ENCODE measurements at places on chromosomes 4 and X.

GRCh38 chrX:32532262-32532661 is 679.1 kb downstream of the DMD start:
- no peak for DNase-seq

GRCh38 chr4:144185086-144185485 is 44.6 kb upstream of the GYPA start:
- DNase-seq = no peak

DNA sequence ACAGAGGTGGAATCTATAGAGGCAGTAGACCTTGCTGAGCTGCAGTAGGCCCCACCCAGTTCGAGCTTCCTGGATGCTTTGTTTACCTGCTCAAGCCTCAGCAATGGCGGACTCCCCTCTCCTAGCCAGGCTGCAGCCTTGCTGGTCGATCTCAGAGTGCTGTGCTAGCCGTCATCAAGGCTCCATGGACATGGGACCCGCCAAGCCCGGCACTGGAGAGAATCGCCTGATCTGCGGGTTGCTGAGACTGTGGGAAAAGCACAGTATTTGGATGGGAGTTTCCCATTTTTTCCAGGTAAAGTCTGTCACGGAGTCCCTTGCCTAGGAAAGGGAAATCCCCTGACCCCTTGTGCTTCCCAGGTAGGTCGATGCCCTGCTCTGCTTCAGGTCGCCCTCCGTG is 124.8 kb upstream of the KLF8 start:
- no peak for DNase-seq

- peak; percentile 7 for DNase-seq
These were observed 9.2 kb downstream of the VSIG4 start for GRCh38 chrX:66030505-66031317.

DNA sequence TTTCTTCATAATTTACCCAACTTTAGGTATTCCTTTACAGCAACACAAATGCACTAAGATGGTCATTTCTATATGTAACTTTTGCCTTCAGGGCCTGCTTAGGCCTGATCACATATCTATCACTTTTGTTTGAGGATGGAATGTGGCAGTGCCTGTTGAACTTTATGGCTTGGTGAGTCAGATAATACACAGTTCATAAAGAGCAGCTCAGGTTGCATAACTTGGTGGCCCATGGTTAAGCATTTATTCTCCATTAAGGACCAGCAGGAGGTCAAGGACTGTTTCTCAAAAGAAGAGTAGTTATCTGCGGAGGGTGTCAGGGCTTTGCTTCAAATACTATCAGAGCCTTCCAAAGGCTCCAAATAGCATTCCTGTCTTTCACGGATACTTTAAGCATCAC is 124.1 kb upstream of the PDHA2 start:
- DNase-seq = no peak

DNA sequence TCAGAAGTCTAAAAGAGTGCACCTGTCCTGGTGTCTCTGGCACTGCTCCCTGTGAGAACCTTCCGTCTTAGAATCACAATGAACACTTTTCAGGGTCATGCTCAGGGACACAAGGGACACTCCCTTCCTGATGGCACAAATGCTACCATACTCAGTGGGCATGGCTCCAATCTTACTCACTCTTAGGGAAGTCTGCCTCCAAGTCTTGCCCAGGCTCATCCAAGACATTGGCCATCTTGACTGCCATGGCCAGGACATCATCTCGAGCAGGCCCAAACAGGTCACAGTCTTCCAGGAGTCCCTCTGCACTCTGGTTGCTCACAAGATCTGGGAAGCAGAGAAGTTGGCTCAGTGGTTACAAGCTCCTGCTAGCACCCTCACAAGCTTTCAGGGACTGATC is 8.8 kb downstream of the ZMYM3 start:
- DNase-seq = no peak

GRCh38 chrX:111309083-111309482 is 38.8 kb upstream of the CAPN6 start:
- DNase-seq = no peak

- DNase-seq = no peak
These were observed 86.9 kb upstream of the NEIL3 start for GRCh38 chr4:177222781-177223180.

DNA sequence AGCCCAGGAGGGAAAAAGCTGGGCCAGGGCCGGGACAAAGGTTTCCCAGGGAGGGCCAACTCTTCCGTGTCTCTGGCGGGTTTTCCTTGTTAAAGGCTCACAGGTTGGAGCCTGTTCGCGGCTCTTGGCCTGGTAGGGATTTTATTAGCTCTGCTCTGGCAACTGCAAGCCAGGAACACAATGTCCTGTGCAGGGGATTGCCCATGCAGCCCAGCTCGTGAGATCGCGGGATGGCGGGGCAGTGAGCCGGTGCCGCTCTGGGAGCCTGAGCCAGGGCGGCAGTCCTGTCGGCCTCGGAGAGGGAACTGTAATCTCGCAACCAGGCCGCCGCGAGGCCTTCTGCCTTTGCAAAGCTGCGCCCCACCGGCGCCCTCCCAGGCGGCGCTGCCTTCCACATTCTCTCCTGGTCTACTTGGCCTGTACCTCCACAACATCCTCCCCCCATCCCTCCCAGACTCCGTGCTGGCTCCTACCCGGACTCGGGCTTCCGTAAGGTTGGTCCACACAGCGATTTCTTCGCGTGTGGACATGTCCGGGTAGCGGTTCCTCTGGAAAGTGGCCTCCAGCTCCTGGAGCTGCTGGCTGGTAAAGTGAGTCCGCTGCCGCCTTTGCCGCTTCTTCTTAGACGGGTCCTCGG is 2.1 kb downstream of the PITX2 start:
- DNase-seq = no peak

GRCh38 chrX:17167915-17168314 is 207.1 kb upstream of the NHS start:
- DNase-seq = no peak

GRCh38 chrX:2183193-2183725 is 317.5 kb downstream of the DHRSX start:
- no peak for DNase-seq

- no peak for DNase-seq
These were observed 73.6 kb upstream of the RPL34 start for GRCh38 chr4:108546728-108547127.

DNA sequence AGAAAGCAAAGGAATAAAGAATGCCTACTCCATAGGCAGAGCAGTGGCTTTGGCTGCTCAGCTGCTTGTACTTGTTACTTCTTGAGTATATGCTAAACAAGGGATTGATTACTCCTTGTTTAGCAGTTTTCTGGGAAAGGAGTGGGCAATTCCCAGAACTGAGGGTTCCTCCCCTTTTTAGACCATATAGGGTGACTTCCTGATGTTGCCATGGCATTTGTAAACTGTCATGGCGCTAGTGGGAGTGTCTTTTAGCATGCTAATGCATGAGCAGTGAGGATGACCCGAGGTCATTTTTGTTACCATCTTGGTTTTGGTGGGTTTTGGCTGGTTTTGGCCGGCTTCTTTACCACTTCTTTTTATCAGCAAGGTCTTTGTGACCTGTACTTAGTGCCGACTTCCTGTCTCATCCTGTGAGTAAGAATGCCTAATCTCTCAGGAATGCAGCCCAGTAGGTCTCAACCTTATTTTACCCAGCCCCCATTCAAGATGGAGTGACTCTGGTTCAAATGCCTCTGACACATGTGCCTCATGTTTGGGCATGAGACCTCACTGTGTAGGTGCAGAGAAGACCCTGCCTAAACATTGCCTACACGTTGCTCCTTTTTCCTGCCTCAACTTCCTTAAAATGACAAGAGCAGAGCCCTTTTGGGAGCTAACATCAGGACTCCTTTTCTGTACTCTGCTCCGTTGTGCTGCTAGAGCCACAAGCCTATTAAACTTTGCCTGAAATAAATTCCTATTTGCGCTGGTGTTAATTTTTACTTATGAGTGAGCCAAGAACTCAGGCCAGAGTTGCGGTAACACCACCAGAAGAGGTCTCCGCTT is 21.0 kb upstream of the UBA6 start:
- peak; percentile 78 for DNase-seq

DNA sequence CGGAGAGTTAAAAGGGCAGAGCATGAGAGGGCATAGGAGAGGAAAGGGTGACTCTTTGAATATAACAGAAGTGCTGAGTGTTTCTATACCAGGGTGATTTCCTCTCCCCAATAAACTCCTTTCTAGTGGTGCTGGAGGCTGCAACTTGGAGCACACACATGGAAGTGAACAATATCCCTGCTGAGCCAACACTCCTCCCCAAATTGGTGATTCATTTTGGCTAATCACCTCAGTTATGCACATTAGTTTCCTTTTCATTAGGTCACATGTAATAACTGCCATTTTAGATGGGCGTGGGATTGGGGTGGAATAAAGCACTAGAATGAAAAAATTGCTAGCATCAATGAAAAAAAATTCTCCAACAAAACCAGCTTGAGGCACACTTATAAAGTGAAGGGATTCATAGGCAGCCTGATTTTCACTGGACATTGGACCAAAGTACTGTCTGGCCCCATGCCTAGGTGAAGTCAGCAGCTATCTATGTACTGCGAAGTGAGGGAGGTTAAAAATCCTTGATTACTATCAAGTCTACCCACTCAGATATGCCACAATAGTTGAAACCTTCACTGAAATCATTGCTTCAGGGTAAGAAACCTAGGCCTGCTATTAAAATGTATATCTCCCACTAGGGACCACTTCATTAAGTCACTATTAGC is 174.0 kb downstream of the GLUD2 start:
- DNase-seq = no peak

DNA sequence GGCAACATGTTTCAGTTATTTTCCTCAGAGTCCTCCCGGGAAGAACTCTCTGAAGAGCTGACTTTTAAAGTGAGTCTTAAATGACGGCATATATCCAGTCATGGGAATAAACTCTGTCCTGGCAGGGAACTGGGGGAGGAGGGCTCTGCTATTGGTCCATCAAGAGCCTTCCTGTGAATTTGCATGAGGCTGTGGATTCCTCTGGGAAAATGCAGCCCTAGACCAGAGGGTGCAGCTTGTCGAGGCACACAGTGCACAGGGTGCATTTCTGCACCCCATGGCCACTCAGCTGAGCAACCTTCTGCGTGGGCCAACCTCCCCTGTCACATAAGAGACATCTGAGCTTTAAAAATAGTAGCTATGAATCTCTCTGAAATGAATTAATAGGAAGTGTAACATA is 360.0 kb downstream of the GALNTL6 start:
- DNase-seq = peak; percentile 21

DNA sequence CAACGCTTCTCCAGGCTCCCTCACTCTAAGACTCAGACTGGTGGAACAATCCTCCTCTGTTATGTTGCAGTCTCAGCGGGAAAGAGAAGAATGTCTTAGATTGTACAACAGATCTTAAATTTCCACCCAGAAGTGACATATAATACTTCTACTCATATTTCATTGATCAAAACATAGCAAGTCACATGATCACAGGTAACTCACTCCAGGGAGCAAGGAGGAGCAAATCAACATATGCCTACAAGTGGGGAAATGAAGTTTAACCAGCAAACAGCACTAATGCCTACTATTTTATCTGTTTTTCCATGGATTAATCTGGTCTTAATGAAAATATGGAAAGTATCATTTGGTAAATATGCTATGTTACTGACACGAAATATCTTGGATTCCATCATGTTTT is 819.8 kb downstream of the CCSER1 start:
- no peak for DNase-seq

- no peak for DNase-seq
These were observed 158.5 kb downstream of the NR3C2 start for GRCh38 chr4:148283665-148284064.

DNA sequence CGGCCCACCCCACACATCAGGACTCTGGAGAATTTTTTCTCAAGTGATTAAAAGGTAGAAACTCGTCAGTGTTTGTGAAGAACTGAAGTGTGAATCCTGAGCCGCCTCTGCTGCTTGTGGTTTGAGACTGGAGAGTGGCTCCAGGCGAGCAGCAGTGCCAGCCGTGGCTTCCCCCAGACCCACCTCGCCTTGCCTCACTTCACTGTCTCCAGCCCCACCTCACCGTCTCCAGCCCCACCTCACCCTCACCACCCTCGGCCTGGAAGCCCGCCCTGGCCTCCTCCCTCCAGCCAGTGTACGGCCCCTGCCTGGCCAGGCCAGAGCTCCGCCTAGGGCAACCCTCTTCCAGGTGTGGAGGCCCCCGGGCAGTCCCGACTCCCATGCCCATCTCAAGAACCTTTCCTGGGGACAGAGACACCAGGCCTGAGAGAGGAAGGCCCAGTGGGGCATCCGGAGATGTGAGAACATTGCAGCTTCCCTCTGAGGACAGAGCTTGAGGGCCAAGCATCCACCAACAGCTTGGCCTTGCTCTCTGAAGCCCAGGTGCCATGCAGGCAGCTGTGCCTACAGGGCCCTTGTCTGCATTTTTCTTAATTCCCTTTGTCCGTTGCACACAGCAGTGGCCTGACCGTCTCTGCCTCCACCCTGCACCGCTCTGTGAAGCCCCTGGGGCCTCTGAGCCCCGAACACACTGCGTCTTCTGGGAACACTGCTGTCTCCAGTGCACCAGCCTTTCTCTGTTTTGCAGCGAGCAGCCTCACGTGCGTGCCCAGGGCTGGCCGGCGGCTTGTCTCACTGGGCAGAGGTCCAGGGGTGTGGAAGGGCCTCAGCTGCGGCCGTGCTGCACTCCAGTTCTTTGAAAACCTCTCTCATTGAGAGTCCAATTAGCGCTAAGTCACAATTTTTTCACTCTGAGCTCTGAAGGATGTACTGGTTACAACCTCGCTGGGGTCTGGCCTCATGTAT is 13.8 kb downstream of the SH3BP2 start:
- DNase-seq = peak; percentile 55

- peak; percentile 80 for DNase-seq
These were observed 89.6 kb upstream of the MAD2L1 start for GRCh38 chr4:120156120-120156718.

GRCh38 chr4:108831291-108831690 is 68.4 kb upstream of the ETNPPL start:
- DNase-seq = no peak

GRCh38 chr4:16607241-16608066 is 291.0 kb downstream of the LDB2 start:
- no peak for DNase-seq

GRCh38 chr4:77073981-77074380 is 1.8 kb downstream of the CCNI start:
- no peak for DNase-seq

DNA sequence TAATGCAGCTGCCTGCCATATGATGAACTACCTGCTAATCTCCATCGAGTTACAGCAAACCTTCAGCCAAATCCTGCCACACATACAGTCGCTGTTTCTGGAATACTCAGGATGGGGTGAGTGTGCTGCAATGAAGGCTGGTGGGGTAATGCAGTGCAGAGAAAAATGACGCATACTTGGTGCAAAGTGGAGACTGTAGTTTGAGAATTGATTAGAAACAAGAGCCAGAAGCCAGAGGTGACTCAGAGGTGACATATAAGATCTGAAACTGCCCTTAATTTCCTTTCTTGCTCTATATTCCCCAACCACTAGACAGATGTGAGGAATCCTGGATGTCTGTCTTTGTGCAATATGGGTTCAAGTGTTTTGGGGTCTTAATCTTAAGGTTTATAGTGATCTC is 22.0 kb downstream of the C4orf54 start:
- DNase-seq = no peak

All from IMR-90 (cell line).